ENCODE measurements at places on chromosomes 5 and 9. TPM values are rescaled to one million over a fixed set of nuclear protein-coding genes. Genes with fewer than 3 reads are reported as not detected.
A peak's percentile ranks its signal among the peaks of the same experiment; 100 is the strongest.

- no peak for DNase-seq
These were observed 256.4 kb upstream of the IRX1 start for GRCh38 chr5:3339092-3339797.

DNA sequence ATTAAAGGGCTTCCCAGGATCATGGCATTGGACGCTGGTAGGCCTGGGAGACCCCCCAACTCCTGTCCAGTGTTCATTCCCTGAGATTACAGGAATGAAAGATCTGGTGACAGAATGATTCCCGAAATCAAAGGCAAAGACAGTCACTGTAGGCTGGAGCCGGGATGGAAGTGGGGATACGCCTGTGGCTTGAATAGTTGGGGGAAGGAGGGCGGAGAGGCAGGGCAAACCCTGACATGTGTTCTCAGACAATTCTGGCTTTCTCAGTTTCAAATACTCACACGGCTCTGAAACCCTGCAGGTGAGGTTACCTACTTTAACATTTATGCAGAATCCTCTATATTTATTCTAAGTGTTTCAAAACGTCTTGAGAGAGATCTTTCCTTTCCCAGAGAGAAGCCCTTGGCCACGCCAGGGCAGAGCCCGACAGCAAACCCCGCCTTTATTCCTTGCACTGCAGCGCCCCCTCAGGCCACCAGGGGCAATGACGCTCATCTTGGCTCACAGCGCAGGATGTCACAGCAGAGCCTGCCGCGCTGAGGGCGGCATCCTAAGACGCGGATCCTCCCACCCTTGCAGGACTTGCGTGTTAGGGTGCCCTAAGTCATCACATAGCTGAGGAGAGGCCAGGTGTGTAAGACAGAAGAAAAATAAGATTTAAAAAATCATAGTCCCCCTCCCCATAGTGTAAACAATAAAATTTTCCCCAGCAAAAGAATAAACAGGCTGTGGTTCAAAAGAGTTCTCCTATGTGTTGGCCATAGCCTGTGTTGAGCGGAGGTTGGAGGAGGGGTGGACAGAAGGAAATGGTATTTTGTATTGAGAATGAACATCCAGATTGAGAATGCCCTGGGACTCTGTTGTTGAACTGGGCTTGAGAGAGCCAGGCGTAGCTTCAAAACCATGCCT is 284.5 kb downstream of the NTRK2 start:
- peak; percentile 20 for DNase-seq

DNA sequence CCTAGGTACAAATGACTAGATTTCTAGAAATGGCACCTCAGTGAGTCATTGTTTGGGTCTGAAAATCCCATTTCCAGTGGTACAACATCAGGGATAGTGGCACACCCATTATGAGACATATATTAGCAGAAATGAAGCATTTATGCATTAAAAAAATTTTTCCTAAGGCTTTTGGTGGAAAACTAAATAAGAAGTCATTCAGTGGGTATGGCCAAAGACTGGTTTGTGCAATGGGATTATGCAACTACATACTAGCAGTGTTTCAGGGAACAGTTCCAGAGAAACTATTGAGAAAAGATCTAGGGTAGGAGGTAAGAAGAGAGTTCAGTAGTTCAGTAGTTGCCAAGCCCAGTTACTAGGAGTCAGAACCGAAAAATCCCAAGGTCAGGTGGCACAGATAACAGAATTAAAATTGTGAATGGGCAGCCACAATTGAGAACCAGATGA is 106.5 kb upstream of the HAPLN1 start:
- DNase-seq: peak; percentile 66

Gene SLC28A3
- total RNA-seq: 0.29 TPM

DNA sequence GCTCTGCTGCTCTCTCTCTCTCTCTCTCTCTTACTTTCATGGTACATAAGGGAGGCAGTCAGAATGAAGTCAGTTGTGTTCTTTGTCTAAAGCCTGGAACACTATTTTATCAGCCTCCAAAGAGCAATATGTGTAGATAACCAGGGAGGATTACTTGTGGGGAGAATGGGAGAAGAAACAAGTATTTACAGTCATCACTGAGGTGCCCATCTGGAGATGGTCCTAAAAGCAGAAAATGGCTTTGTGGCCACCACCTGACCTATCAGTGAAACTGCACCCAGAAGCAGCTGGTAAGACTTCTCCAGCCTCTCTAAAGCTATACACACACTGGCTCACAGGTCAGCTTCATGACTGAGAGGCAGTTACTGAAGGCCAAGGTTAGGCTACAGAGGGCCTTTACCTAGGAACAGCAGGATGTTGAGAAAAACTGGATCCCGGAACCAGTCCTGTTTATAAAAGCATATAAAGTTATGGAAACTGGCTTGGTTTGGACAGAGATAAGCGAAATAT is 75.1 kb downstream of the MRPS27 start:
- DNase-seq: peak; percentile 46

GRCh38 chr5:179380211-179381035 is 35.2 kb upstream of the ADAMTS2 start:
- no peak for DNase-seq

DNA sequence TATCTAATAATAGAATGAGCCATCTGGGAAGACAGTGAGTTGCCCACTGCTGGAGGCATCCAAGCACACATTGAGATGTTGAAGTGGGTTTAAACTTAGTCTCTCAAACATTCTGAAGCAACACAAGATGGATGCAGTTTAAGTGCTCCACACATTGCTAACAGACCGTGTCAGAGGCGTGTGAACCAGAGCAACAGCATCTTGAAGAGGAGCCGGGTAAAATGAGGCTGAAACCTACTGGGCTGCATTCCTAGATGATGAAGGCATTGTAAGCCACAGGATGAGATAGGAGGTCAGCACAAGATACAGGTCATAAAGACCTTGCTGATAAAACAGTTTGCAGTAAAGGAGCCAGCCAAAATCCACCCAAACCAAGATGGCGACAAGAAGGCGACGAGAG is 73.5 kb upstream of the TMEM215 start:
- no peak for DNase-seq

Gene BASP1
- 273 TPM for total RNA-seq

DNA sequence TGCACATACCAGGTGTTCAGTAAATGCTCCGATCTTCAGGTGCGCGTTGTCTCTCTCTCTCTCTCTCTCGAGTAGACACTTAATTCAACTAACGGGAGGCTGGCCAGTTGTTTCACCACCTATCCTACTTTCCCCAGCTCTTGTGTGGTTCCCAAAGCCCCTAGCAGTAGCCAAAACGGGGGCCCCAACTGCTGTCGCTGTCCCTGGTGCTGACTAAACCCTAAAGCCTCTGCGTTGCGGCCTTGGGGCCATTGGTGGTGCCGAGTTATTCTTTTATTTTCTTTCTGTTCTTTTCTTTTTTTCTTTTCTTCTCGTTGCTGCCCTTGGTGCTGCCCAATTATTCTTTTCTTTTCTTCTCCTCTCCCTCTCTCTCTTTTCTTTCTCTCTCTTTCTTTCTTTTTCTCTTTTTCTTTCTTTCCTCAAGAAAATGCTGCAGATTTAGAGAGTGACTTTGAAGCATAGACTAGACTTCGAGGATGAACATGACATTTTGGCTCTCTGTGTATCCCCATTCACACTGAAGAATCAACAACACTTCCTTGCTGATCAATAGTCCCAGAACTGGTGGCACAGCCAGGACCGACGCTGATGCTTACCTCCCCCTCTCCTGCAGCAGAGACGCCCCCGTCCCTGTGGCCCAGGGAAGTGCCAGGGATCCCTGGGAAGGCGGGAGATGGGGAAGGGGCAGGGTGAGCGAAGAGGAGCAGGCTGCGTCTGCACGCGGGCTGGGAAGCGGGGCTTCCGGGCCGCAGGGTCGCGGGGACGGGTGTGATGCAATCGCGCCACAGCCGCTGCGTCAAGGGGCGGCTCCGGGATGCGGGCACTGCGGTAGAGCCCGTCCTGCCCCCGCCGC is at the start of gene FBLL1:
Gene FBLL1 (plus strand): TSS at position 785 of the 853 bp plus-strand sequence. CDS start 200 bp downstream, outside the sequence.
- DNase-seq: peak; percentile 7

DNA sequence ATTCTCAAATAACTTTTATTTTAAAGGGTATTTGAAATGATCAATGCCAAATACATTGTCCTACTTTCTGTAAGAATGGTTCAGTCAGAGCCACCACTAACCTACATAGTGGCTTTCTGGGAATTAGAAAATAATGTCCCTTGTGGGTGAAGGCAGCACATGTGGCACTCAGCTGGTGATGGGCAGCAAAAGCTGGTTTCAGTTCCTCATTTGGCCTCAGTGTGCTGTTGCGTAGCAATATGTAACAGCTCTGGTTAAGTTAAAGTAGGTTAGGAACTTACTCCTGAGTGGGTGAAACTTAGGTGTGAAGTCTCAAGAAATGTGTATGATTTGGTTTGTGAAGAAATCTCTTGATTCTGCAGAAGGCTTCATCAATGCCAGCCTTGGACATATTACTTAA is 99.6 kb upstream of the SPEF2 start:
- DNase-seq: no peak

GRCh38 chr5:89267788-89268187 is 384.8 kb upstream of the MEF2C start:
- no peak for DNase-seq

All from astrocyte (in vitro differentiated cells and primary cell).